ENCODE measurements at places on chromosomes 7 and 10.

DNA sequence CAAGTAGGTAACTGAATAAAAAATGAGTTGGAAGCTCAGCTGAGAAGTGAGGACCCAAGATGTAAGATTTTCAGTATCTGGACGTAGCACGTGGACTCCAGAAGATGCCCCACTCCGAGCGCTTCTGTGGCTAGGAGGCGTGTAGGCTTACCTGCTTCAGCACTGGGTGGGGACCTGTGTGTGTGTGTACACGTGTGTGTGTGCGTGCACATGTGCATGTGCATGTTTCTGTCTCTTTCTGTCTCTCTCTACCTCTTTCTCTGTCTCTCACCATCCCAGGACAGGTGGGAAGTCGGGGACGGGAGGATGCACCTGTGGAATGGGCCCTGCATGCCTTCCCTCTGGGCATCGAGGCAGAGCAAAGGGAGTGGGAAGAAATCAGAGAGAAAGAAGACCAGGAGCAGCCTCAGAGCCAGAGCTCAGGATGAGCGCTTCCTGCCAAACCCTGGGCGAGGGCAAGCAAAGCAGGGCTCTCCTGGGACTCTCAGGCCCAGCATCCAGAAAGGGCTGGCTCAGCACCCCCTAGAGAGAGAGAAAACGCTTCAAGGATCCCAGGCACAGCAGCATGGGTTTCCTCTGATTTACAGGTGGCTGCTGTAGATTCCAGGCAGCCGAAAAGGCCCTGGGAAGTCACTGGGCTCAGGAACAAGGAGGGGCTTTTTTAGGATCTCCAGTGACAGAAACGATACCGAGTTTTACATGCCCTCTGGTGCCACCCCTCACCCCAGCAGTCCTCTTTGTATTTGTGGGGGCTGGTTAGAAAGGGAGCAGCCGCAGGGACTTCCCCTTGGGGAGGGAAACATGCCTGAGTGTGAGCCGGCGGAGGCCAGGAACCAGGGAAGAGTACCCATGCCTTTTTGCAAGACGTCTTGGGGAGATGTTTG is 28.5 kb downstream of the CXCL12 start:
- DNase-seq = no peak

DNA sequence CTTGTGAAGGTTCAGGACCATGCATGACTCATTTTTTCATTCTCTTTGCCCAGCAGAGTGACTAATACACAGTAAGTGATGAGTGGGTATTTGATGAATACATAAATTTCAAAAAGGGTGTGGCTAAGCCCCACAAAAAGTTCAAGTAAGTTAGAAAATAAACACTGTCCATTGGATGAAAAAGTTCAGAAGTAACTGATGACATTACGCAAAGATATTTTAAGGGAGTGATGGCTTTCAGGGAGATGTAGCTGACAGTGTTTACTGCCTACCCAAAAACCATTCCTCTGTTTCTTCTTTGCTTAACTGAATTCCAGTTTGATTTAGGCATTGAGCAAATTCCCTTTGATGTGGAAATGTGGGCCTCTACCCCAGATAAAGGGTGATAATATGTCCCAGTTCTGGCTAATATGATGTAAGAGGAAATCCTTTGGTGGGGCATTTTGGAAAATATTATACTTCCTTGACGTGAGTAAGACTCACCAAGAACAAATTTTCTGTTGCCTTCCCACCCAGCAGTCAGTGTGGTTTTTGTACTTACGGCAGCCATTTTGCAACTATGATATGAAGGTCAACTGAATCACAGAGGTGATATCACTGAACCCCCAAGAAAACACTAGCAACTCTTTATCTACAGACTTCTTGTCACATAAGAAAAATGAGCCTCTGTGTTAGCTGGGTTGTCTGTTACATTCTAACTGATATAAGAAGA is 29.0 kb upstream of the EBLN1 start:
- peak; percentile 95 for DNase-seq

DNA sequence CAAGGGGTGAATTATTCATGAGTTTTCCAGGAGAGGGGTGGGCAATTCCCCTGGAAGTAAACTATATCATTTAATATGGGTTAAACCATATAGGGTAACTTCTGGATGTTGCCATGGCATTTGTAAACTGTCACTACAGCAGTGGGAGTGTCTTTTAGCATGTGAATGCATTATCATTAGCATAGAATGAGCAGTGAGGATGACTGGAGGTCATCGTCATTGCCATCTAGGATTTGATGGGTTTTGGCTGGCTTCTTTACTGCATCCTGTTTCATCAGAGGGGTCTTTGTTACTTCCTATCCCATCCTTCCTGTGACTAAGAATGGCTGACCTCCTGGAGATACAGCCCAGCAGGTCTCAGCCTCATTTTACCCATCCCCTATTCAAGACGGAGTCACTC is 139.5 kb upstream of the PRKCQ start:
- DNase-seq = no peak

DNA sequence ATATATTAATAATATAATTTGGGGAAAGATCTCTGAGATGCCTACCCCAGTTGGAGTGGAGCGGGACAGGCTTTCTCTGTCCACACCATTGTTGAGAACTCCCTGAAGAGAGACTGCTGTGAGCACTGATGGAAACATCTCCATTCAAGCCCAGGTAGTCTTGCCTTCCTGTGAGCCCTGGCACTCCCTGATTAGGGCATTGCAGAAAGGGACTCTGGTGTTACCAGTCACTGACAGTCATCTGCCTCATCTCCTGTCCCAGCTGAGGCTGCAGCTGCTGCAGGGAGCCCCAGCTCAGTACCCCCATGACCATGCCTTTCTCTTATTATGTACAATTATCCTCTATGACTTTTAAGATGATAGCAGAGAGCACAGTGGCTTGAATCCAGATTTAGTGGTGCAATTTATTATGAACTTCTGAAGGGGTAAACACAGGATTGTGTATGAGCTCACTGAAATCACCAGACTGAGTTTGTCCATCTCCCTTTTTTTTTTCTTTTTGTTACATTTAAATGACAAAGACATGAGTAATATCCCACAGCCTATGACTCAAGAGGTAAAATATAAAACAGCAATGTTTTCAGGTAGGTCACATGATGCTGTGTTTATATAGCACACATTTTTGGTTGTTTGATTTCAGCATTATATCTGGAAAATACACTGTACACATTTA is 236.9 kb downstream of the SLC25A13 start:
- DNase-seq = no peak

DNA sequence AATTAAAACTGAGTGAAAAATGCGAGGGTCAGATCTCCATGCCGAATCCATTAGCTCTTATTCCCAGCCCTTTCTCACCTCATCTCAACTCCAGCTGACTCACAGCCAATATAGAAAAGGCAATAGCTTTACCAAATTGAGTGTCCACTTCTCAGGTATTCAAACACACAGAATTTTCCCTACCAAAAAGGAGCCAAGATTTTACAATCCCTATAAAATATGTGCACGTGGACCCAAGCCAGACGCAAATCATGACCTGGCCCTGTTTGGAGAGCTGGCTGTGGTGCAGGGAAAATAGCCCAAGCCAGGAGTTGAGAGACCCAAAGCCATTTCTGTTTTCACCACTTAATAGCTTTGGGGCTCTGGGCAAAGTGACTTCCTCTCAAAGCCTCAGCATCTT is 379.7 kb upstream of the AUTS2 start:
- DNase-seq = no peak

- no peak for DNase-seq
Observed at GRCh38 chr7:158023157-158023556, 564.5 kb downstream of the PTPRN2 start.
